ENCODE measurements at places on chromosomes 3 and 15. TPM values are rescaled to one million over a fixed set of nuclear protein-coding genes. Genes with fewer than 3 reads are reported as not detected.

The XCR1 gene
- polyA plus RNA-seq = 0.27 TPM

The SEMA6D gene
- 60.2 TPM for polyA plus RNA-seq

The PARP9 gene
- polyA plus RNA-seq = 18.4 TPM

The TM6SF1 gene
- 58.0 TPM for polyA plus RNA-seq

The DZIP1L gene
- polyA plus RNA-seq = 6.9 TPM

The TMEM207 gene
- not detected for polyA plus RNA-seq

The CTXN2 gene
- polyA plus RNA-seq = not detected

The GRIP2 gene
- polyA plus RNA-seq = 29.3 TPM

The GOLGA6L22 gene
- polyA plus RNA-seq = 0.06 TPM

The WNT5A gene
- 10.6 TPM for polyA plus RNA-seq

The CFAP100 gene
- 0.94 TPM for polyA plus RNA-seq
